ENCODE measurements at places on chromosomes 1 and 21. TPM values are rescaled to one million over a fixed set of nuclear protein-coding genes. Genes with fewer than 3 reads are reported as not detected.

- no peak for DNase-seq
These were observed 45.5 kb downstream of the GRIK3 start for GRCh38 chr1:36988741-36989193.

- DNase-seq: no peak
These were observed 17.7 kb downstream of the MATN1 start for GRCh38 chr1:30705698-30706097.

GRCh38 chr21:38839328-38840286, 33.9 kb downstream of the ETS2 start:
- no peak for DNase-seq

- no peak for DNase-seq
These were observed 6.7 kb downstream of the KYAT3 start for GRCh38 chr1:88985692-88986091.

DNA sequence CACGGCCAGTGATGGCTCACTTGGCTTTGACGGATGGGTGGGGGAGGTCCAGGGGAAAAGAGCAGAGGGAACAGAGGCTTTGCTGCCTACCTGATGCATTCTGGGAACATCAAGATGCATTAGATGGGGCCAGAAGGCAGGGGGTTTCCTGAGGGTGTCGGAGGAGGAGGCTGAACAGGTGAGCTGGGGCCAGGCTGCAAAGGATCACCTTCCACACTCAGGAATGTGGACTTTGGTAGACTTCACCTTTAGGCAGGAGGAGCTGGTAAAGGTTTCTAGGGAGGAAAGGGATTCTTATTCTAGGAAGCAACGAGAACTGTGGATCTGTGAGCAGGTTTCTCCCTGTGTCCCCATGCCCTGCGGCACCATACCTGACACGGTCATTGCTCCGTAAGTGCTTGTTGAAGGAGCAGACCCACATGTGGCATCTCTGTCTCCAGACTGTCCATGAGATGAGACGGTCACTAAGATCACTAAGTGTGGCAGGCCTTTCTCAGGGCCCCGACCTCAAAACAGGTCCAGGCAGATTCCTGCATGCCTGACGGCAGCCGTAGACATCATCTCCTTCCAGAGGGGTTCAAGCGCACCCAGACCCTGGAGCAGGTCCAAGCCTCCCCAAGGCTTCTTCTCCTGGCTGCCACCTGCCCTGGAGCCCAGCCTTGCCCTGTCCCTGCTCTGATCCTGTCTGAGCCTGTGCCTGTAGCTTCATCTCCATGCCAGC, 89.1 kb upstream of the SLC25A33 start:
- DNase-seq: no peak

GRCh38 chr1:234143681-234144080, 229.6 kb upstream of the COA6 start:
- no peak for DNase-seq

- DNase-seq: no peak
These were observed 204.2 kb downstream of the PTGER3 start for GRCh38 chr1:70843452-70843851.

DNA sequence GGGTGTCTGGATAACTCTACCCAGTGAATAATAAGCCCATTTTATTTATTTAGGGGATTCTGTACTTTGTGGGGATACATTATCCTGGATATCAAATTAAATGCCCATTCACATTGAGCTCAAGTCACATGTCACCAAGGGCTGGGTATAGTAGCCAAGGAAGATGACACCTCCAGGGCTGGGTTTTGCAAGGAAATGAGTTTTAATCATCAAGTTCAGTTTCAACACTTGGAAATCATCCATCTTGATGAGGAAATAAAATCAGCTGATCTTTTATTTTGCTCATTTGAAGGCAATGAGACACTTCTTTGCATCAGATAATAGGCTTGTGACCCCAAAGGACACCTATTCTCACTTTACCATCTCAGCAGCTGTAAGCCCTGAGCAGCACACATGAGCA, 80.0 kb upstream of the TNR start:
- no peak for DNase-seq

The NES gene
- total RNA-seq: 35.7 TPM
